ENCODE measurements at places on chromosomes 4 and X. TPM values are rescaled to one million over a fixed set of nuclear protein-coding genes. Genes with fewer than 3 reads are reported as not detected.

TEX13C gene
- total RNA-seq, result not detected

CHRDL1 gene
- total RNA-seq, result 1.2 TPM

PAGE2 gene
- not detected for total RNA-seq

UGT2B7 gene
- not detected for total RNA-seq

BST1 gene
- 31.1 TPM for total RNA-seq

ERCC6L gene
- 2.4 TPM for total RNA-seq

PPP4R3C gene
- total RNA-seq, result not detected

FRYL gene
- 57.9 TPM for total RNA-seq

CTAG1B gene
- not detected for total RNA-seq

DCHS2 gene
- total RNA-seq, result 0.11 TPM

TLR3 gene
- 17.9 TPM for total RNA-seq

GYPB gene
- not detected for total RNA-seq

HMX1 gene
- total RNA-seq, result not detected

MAOB gene
- total RNA-seq, result 3.8 TPM

LRAT gene
- total RNA-seq, result 1.2 TPM

USP46 gene
- 13.3 TPM for total RNA-seq

CT45A10 gene
- total RNA-seq, result not detected

RAB41 gene
- not detected for total RNA-seq

STARD8 gene
- total RNA-seq, result 4.3 TPM

OSTC gene
- 343 TPM for total RNA-seq
